ENCODE measurements at places on chromosomes 7 and 10. TPM values are rescaled to one million over a fixed set of nuclear protein-coding genes. Genes with fewer than 3 reads are reported as not detected.

GRCh38 chr10:22618078-22618785 is 96.1 kb downstream of the PIP4K2A start:
- no peak for DNase-seq
- H3K27me3 ChIP-seq: no peaks in the 10 kb centered on the region
- H3K27ac ChIP-seq: no peak overlapping the region

DNA sequence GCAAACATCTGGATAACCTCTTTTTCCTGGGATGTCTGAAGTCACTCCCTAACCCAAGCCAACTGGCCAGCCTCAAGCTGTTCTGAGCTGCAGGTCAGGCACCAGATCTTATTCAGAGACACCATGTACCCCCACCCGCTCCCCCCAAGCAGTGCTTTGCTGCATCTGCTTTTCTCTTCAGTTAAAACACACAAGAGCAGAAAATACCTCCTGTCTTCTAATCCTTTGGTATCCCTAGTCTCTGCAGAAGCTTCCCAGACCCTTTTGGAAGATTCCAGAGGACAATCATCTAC is 3.0 kb downstream of the ZNF488 start:
- H3K27ac ChIP-seq: no peak overlapping the region
- peaks cover 6% of the 10 kb centered on the region for H3K27me3 ChIP-seq
- H3K36me3 ChIP-seq: no peaks in the 10 kb centered on the region

GRCh38 chr10:29642990-29643389 is 8.2 kb upstream of the SVIL start:
- no peak overlapping the region for H3K4me3 ChIP-seq
- H3K27me3 ChIP-seq: no peaks in the 10 kb centered on the region
- H3K36me3 ChIP-seq: no peaks in the 10 kb centered on the region
- DNase-seq: no peak
- peaks cover 16% of the 10 kb centered on the region for H3K4me1 ChIP-seq

DNA sequence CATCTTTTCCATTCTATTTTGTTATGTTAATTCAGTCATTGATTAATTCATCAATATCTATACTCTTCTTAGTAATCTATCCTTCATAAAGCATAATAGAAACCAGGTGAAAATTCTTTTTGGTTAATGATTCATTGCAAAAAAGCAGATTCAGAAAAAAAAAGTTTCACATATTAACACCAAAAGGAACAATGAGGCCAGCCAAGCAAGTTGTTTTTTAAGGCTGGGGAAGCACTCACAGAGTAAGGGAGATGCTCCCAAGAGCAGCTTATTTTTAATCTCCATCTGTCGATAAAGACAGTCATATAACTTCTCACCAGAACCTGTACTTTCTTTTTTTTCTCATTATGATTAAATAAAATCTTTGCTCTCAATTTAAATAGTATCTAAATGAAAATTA is 95.8 kb downstream of the CACNA2D1 start:
- H3K4me3 ChIP-seq: no peak overlapping the region
- no peaks in the 10 kb centered on the region for H3K27me3 ChIP-seq
- no peak overlapping the region for H3K27ac ChIP-seq
- H3K36me3 ChIP-seq: no peaks in the 10 kb centered on the region

GRCh38 chr7:117262546-117262945 is 60.3 kb downstream of the WNT2 start:
- H3K4me1 ChIP-seq: no peaks in the 10 kb centered on the region
- H3K36me3 ChIP-seq: no peaks in the 10 kb centered on the region
- H3K27ac ChIP-seq: no peak overlapping the region
- H3K27me3 ChIP-seq: no peaks in the 10 kb centered on the region

- no peaks in the 10 kb centered on the region for H3K36me3 ChIP-seq
- no peaks in the 10 kb centered on the region for H3K4me1 ChIP-seq
- DNase-seq: no peak
- no peaks in the 10 kb centered on the region for H3K27me3 ChIP-seq
- no peak overlapping the region for H3K4me3 ChIP-seq
Observed at GRCh38 chr7:144656965-144657517, 178.8 kb downstream of the TPK1 start.

DNA sequence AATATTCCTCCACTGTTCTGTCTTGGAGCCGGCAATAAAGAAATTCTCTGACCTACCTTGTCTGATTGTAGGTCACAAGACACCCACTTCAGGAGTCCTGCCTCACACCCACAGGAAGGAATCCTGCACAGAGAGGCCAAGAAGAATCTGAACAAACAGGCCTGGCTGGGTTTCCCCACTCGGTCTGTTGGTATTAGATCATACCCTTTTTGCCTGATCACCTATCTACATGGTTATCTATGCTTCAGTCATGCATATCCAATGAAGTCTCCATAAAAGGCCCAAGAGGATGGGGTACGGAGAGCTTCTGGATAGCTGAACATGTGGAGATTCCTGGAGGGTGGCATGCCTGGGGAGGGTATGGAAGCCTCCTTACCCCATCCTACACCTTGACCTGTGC is 12.3 kb downstream of the OGDH start:
- H3K27me3 ChIP-seq: no peaks in the 10 kb centered on the region
- peaks cover 17% of the 10 kb centered on the region for H3K36me3 ChIP-seq
- H3K4me3 ChIP-seq: no peak overlapping the region
- no peak for DNase-seq

DNA sequence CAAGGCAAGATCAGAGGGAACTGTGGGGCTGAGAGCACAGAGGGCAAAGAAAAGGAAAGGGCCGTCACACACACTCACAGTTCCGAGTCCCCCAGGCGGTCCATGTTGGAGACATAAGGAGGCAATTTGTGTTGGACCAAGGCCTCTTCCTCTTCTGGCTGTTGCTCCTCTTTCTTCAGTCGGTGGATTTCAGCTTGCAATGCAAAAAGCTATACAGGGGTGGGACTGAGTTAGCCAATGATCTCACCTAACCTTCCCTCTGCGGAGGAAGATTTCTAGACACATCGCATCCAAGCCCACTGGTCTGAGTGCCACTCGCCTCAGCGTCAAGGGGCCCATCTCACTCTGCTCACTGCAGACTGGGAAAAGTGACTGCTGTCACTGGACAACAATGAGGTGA is 5.5 kb downstream of the WDR91 start:
- no peak overlapping the region for H3K27ac ChIP-seq
- H3K4me3 ChIP-seq: no peak overlapping the region
- peaks cover 37% of the 10 kb centered on the region for H3K4me1 ChIP-seq
- no peak for DNase-seq

- no peaks in the 10 kb centered on the region for H3K27me3 ChIP-seq
- H3K4me1 ChIP-seq: no peaks in the 10 kb centered on the region
- no peak overlapping the region for H3K27ac ChIP-seq
- DNase-seq: no peak
- H3K36me3 ChIP-seq: no peaks in the 10 kb centered on the region
- no peak overlapping the region for H3K4me3 ChIP-seq
Observed at GRCh38 chr7:47241112-47242065, 340.5 kb downstream of the TNS3 start.

- no peak overlapping the region for H3K27ac ChIP-seq
- no peak for DNase-seq
- no peaks in the 10 kb centered on the region for H3K36me3 ChIP-seq
- peaks cover 5% of the 10 kb centered on the region for H3K27me3 ChIP-seq
- peaks cover 4% of the 10 kb centered on the region for H3K4me1 ChIP-seq
- no peak overlapping the region for H3K4me3 ChIP-seq
Observed at GRCh38 chr10:3199488-3199887, 26.9 kb upstream of the PITRM1 start.

DNA sequence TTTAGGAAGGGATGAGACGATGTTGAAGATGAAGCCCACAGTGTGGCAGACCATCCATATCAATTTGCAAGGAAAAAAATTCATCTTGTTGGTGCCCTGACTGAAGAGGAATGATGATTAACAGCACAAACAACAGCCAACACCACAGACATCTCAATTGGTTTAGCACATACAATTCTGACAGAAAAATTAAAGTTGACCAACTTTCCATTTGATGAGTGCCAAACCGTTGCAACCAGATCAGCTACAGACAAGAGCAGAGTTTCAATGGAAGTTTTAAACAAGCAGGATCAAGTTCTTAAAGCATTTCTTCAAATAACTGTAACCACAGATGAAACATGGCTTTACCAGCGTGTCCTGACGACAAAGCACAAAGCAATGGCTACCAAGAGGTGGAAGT is 132.4 kb upstream of the DNAJB12 start:
- DNase-seq: no peak
- H3K4me3 ChIP-seq: no peak overlapping the region
- no peaks in the 10 kb centered on the region for H3K36me3 ChIP-seq
- H3K4me1 ChIP-seq: peaks cover 51% of the 10 kb centered on the region
- no peak overlapping the region for H3K27ac ChIP-seq
- H3K27me3 ChIP-seq: no peaks in the 10 kb centered on the region

DNA sequence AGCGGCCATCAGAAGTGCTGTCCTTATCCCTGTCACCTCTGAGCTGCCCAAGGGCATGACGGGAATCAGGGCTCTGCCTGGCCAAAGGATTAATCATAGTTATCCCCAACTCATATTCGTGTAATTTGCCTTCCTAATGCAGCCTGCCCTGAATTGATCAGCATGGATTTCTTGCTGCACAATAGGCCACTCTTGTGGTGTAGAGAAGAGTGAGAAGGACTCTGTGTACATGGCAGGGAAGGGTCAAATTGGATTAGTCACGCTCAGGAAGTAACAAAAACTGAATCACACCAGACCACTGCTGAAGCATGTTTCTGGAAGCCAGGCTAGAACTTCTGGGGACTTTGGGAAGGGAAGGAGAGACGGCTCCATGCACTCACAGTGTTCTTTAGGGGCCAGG is 227.0 kb downstream of the BUB3 start:
- H3K27me3 ChIP-seq: no peaks in the 10 kb centered on the region
- no peaks in the 10 kb centered on the region for H3K4me1 ChIP-seq
- DNase-seq: no peak

- H3K36me3 ChIP-seq: no peaks in the 10 kb centered on the region
- no peaks in the 10 kb centered on the region for H3K27me3 ChIP-seq
- H3K27ac ChIP-seq: no peak overlapping the region
- no peak for DNase-seq
- H3K4me1 ChIP-seq: no peaks in the 10 kb centered on the region
Observed at GRCh38 chr7:153507885-153508284, 544.3 kb upstream of the DPP6 start.

GRCh38 chr10:3136763-3137611 is 35.6 kb downstream of the PITRM1 start:
- no peaks in the 10 kb centered on the region for H3K4me1 ChIP-seq
- no peak overlapping the region for H3K27ac ChIP-seq
- no peaks in the 10 kb centered on the region for H3K27me3 ChIP-seq
- no peak for DNase-seq
- peaks cover 100% of the 10 kb centered on the region for H3K36me3 ChIP-seq
- no peak overlapping the region for H3K4me3 ChIP-seq

GRCh38 chr10:46248651-46249146 is 38.1 kb upstream of the ANTXRL start:
- no peaks in the 10 kb centered on the region for H3K36me3 ChIP-seq
- H3K4me3 ChIP-seq: no peak overlapping the region
- no peak for DNase-seq
- no peak overlapping the region for H3K27ac ChIP-seq

Gene CTAGE6
- polyA plus RNA-seq: not detected

Gene AGAP4
- polyA plus RNA-seq: 21.6 TPM

Gene ZNF716
- polyA plus RNA-seq: not detected

Gene SPDYE16
- not detected for polyA plus RNA-seq

Gene PPP1R3C
- not detected for polyA plus RNA-seq

Gene ELN
- polyA plus RNA-seq: not detected

Gene FAM20C
- polyA plus RNA-seq: 1.2 TPM

Gene OR13A1
- not detected for polyA plus RNA-seq

Gene UTF1
- 0.14 TPM for polyA plus RNA-seq

Gene SLC13A1
- not detected for polyA plus RNA-seq

Gene PGAM2
- polyA plus RNA-seq: 0.13 TPM

Gene SCRN1
- polyA plus RNA-seq: 8.4 TPM
